ENCODE measurements at places on chromosomes 5 and 9.

GRCh38 chr5:33997331-33997983, 10.4 kb downstream of the AMACR start:
- peak; percentile 21 for DNase-seq

DNA sequence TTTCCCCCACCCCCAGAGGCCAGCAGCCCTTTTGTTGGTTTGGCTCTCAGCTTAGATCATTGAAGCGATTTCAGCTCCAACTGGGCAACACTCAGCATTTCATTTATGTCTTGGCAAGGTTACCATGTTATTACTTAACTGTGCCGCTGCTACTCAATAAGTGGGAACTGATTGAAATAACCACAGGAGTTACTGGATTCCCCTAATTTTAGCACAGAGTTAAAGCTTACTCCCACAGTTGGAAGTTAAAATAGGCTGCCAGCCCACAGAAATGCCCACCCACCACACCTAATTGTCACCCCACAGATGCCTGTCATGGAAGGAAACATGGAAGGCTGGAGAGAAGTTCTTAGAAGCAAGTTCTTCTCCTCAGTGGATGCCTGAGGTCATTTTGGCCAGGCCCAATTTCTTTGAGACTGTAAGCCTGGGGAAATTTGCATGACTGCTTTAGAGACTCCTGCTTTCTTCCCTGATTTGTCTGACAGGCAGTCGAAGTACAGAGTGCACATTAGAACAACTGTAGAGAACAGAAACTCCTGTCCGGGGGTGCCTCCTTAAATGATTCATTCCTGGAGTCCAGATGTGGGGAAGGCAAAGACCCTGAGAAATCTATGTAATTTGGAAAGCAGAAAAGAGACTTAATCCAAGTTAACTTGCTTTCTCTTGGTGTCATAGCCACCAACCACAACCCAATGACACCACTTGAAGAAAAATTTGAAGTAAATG, 370.0 kb downstream of the ZSWIM6 start:
- DNase-seq = no peak

DNA sequence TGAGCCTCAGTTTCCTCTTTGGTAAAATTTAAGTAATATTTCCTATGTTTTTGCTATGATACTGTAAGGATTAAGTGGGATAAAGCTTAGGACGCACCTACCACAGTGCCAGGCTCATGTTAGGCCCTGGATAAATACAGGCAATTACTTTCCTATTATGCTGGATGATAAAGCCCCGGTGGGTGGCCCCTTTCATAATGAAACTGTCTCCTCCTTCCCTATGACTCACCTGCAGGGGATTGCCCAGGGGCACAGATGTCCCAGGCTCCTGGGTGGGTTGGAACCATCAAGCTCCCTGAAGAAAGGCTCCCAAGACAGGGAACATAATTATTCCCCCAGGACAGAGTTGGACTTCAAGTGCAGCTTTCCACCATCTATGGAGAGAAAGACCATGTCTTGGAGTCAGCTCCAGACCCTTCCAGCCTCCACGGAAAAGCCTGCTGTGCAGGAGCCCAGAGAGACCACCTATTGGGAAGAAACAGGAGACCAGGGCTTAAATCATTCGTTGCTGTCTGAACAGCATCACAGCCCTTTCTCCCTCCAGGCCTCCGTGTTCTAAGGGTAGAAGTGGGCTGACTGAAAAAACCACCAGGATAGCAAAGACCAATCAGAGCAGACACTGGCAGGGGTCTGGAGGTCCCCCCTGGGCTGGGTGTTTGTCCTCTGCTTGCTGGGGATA, 43.2 kb upstream of the FOXE1 start:
- no peak for DNase-seq

DNA sequence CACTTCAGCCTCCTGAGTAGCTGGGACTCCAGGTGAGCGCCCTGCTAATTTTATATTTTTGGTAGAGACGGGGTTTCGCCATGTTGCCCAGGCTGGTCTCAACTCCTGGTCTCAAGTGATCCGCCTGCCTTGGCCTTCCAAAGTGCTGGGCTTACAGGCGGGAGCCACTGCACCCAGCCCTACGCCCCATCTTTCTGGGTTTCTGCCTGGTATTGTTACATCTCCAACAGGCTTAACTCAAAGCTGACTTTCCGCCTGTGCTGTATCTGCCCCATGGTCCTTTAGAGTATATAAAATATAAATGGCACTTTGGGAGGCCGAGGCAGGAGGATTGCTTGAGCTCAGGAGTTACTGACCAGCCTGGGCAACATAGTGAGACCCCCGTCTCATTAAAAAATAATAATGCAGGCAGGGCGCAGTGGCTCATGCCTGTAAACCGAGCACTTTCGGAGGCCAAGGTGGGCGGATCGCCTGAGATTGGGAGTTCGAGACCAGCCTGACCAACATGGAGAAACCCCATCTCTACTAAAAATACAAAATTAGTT, 36.5 kb upstream of the GLDC start:
- DNase-seq = peak; percentile 8

DNA sequence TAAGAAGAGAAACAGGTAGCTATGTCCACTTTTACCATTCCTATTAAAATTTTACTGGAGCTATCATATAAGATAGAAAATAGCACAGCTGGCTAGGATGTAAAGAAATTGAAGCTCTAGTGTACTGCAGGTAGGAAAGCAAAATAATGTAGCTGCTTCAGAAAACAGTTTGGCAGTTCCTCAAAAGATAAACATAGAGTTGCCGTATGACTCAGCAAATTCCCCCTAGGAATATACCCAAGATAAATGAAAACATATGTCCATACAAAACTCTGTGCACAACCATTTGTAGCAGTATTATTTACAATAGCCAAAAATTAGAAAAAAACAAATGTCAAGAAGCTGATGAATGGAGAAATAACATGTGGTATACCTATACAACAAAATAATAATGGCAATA, 64.6 kb upstream of the SHISAL2B start:
- no peak for DNase-seq

- DNase-seq = no peak
These were observed 105.6 kb downstream of the NIPBL start for GRCh38 chr5:36982146-36982545.

DNA sequence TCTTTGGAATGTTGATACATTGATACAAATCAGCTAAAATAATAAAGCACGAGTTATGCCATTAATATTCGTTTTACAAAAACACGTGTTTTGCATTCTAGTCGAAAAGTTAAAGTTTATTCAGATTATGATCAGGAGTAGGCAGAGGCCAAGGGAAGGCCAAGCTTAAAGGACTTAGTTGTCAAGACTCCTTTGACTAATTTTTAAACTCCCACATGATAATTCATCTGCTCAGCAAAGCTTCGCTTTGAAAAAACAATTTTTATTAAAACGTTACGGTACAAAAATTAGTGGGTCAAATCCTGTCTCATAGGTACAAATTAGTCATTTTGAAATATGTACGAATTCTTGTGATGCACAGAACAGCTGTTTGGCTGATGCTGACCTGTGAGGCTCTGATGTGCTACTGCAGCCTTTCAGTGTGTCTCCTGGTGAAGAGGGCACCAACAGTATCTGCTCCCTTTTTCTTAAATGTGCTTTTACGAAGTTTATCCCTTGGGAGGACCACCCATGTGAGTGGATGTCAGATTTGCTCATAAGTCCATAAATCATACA, 23.0 kb upstream of the NR3C1 start:
- no peak for DNase-seq

GRCh38 chr9:1701113-1701512, 314.0 kb upstream of the SMARCA2 start:
- DNase-seq = no peak

GRCh38 chr9:89684912-89685636, 80.3 kb downstream of the GADD45G start:
- no peak for DNase-seq

DNA sequence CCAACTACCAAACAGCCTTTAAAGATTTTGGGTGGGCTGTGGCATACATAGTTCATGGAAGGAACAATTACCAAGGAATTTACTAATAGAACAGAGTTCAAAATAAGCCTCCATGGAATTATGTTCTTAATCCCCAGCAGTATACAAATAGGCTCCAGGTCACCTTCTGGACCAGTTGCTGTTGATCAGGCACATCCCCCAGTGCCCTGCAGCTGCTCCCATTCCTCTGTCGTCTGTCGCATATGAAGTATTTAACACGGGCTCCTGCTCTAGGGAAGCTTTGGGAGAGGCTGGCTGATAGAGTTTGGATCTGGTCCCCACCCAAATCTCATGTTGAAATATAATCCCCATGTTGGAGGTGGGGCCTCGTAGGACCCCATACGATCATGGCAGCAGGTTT, 17.8 kb downstream of the SHC3 start:
- no peak for DNase-seq

GRCh38 chr5:160492565-160492964, 70.9 kb downstream of the PTTG1 start:
- no peak for DNase-seq

GRCh38 chr9:120970244-120970643, 43.6 kb upstream of the TRAF1 start:
- DNase-seq = no peak

DNA sequence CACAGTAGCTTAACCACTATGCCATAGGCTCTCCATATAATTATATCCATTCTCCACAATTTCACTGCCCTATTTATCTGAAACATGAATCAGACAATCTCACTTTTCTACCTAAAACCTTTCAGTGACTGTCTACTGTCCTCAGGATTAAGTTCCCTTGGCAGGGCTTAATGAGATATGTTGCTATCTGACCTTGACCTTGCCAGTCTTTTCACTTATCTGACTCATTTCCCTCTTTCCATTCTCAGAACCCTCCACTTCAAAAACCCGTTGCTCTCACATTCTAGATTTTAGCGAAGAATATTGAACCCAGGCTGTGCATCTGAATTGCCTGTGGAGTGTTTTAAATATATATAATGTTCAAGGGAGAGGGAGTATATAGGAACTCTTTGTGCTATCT, 452.1 kb upstream of the MPDZ start:
- no peak for DNase-seq

DNA sequence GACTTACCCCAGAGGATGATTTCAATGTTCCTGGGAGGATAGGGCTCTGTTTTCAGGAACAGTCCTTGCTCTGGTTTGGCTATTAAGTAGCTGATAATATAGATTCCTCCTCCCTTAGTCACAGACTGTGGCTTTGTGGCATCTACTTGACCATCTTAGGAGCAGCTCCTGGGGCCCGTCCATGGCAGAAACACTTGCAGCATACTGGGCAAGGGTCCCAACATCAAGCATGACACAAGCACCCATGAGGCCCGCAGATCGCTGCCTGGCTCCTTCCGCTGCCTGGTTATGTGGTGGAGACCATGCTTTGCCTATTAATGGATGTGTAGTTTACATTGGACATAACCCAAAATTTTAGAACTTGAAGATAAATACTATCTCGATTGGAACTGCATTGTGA, 170.1 kb downstream of the ICE1 start:
- no peak for DNase-seq

- DNase-seq = peak; percentile 47
These were observed at the start of gene FAM169A for GRCh38 chr5:74865804-74866595. Gene FAM169A (minus strand): TSS chr5:74866387. CDS start chr5:74841676, 24,711 bp downstream.

DNA sequence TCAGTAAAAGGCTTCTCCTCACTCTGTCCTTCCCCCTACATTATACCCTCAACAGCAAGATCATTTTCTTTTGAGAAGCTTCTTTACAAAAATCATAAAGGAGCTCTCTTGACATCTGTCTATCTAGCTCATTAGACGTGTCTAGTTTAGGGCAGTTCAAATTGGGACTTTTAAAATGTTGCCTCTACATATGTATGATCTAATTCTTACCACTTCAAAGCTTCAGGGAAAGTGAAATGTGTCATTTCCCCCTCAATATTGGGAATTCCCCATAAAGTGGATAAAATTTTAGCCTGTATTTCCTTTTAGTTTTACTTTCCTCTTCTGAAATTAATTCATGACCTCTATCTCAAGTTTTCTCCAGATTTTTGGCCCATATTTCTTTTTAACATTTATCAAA, 323.7 kb downstream of the ARRDC3 start:
- no peak for DNase-seq

GRCh38 chr5:337563-338130, 16.1 kb downstream of the AHRR start:
- DNase-seq = no peak

- DNase-seq = no peak
These were observed 78.1 kb downstream of the GPR21 start for GRCh38 chr9:123111427-123112014.

DNA sequence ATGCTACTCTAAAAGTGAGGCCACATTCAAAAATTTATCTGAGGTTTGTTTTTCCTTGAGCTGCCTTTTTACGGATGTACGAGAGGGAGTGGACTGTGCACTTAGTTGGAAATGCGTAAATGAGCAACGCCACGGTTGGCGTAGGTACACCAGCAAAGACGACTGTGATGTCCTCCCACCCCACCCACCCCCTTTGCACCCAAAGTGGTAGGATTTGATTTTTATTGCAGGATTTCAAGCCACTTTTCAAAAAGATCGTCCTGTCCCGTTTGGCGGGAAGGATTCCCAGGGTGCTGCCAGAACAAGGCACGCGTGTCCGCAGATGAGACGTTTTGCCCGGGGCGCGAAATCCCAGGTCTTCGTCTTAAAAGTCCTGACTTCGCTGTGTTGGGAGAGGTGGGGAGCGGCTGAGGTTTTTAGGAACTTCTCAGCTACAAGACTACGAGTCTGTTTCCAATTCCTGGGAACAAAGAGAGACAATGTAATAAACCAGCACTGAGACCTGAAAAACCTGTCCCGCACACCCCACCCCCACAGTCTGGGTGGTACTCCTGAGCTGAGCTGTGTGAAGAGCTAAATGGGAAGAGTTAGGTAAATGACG, 1.0 kb upstream of the TLE1 start:
- DNase-seq = no peak

DNA sequence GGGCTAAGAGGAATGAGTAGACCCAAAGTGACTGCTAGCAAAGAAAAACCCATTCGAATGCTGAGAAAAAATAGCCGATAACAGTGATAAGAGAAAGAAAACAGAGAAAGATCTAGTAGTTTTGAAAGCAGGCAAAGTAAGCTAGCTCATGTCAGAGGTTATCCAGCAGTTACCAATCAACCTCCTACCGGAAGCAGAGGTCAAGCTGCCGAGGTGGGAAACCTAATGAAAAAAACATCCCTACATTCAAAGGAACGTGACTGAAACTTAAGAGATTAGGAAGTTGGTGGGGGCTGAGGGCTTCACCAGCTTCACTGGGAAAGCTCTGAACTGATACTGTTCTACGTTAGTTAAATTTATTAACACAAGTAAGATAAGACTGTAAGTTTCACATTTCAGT, 32.6 kb downstream of the SSBP2 start:
- no peak for DNase-seq

DNA sequence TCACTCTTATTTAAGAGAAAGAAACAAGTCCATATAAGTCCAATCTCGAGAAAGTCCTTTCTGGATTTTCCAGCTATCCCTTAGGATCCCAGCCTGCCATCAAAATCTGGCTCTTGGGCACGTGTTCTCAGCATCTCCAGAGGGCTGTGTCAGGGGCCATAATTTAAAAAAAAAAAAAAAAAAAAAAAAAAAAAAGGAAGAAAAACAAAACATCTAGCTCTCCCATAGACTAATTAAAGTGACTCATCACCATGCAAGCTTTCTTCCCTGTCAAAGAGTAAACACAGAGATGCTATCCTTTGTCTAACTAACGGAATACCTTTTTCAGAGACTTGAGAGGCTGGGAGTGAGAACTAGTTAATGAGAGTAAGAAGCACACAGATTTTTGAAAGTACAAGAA, 44.9 kb upstream of the MYO10 start:
- DNase-seq = no peak

- peak; percentile 27 for DNase-seq
These were observed 13.7 kb downstream of the NOTCH1 start for GRCh38 chr9:136531904-136532798.

- DNase-seq = no peak
These were observed 198.7 kb downstream of the NR2F1-AS1 start for GRCh38 chr5:93382188-93382825.

GRCh38 chr5:107502676-107503060, 168.1 kb downstream of the EFNA5 start:
- DNase-seq = no peak

GRCh38 chr5:38009749-38010358, 170.0 kb upstream of the GDNF start:
- no peak for DNase-seq

Data from stimulated activated CD4-positive, alpha-beta T cell treated with anti-CD3 and anti-CD28 coated beads, Interleukin-4, amount 100 ng/mL, for 24 hours (primary cell).